ENCODE measurements at places on chromosomes 13 and 19.

DNA sequence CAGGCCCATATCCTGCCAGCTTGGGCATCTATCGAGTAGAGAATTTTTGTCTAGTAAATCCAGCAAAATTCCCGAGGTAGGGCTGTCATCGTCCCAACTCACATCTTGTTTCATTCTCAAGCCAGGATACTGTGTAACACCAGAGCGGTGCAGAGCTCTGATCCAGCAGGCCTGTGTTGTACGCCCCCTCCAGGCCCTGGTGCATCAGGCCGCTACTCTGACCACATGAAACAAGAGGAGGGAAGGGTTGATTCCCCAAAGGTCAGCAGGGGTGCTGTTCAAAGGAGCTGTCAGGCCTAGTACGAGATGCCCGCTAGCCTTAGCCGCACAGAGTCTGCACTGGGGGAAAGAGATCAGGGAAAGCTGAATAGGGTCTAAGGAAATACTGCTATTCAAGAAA, 276.0 kb downstream of the SLC7A1 start:
- no peak for DNase-seq

GRCh38 chr13:36764957-36765356, 54.1 kb upstream of the RFXAP start:
- no peak for DNase-seq

DNA sequence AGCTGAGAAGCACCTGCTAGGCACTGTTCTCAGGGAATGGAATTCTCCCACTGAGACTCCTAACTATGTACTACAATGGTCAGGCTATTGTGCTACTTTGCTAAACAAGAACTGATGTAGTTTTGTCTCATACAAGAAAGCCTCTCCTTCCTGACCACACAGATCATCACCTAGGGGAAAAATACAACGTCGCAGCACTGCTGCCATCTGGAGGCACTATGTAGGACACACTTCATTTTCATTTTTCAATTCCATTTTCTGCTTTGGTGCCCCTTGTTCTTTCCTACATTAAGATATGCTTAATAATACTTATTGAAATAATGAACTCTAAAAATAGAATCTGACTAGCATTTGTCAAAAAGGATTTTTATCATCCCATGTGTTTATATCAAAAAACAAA, 21.1 kb downstream of the PROSER1 start:
- DNase-seq: no peak

- DNase-seq: no peak
Observed at GRCh38 chr13:113020323-113021080, 51.5 kb downstream of the MCF2L start.

DNA sequence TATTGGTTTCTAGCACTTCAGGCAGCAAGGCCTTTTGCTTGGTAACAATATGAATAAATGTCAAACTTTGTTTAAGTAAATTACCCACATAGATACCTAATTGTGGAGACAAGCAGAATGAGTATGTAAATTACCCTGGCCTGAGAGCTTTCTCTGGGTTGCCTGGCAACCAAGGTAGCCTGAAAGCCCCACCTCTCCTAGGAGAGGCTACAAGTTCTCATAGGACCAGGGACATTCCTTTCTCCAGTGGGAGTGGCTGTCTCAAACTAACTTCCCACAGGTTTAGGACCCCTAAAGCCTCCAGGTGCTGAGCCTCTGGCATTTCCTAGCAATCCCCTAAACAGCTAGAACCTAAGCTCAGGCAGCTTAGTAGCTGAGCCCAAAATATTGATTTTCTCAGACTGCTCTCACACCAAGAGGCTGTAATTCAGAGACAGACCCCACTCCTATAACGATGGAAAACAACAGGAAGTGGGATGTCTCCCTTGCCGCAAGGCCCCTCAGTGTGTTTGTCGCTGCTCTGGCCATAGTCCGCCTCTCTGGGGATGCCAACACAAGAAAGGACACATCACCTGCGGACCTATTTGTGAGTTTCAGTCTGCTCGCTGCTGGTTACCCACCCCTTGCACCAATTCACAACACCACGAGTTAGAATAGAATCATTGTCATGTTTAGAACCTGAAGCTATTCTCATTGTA, 207.3 kb downstream of the DLEU7 start:
- DNase-seq: no peak

All from epithelial cell of prostate (primary cell).